ENCODE measurements at places on chromosomes 1 and 21.

- no peak for DNase-seq
Observed at GRCh38 chr1:180112984-180113647, 41.6 kb upstream of the QSOX1 start.

GRCh38 chr1:194369060-194369459 is 1182.6 kb upstream of the B3GALT2 start:
- DNase-seq, result peak; percentile 67

- no peak for DNase-seq
Observed at GRCh38 chr1:107535091-107535490, 394.3 kb downstream of the NTNG1 start.

DNA sequence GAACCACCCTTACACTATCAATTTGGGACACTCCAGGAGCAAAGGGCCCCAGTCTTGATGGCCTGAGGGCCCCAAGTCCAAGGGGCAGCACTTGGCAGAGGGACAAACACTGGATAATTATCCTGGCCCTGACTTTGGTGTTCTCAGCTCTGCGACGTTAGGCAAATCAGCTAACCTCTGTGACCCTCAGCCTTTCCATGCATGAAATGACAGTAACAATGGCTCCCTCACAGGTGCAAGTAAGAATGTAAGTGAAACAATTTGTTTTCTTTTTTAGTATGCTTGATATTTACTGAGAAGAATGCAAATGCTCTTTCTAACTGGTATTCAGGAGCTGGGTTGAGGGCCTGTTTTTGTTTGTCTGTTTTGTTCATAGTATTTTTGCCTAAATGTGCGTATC is 61.6 kb upstream of the PRDX6 start:
- DNase-seq, result no peak

GRCh38 chr1:244645890-244646289 is 7.0 kb upstream of the DESI2 start:
- DNase-seq, result no peak

- peak; percentile 33 for DNase-seq
Observed at GRCh38 chr21:14901482-14901958, 163.3 kb downstream of the NRIP1 start.

DNA sequence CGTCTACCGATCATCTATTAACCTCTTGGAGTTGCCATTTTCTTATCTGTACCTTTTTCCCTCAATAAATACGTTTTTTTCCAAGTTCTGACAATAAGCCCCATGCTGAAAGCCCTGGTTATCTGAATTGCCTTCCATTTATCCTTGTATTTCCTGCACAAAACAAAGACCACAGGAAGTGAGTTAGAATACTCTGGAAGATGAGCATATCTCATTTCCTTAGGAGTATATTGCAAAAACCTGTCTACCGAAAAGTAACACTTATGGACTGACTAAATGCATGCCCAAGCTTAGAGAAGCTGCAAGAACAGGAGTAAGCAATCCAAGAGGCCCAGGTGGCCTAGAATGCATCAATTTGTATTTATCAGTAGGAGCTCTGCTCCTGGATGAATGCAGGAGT is 39.9 kb downstream of the DIRAS3 start:
- no peak for DNase-seq

DNA sequence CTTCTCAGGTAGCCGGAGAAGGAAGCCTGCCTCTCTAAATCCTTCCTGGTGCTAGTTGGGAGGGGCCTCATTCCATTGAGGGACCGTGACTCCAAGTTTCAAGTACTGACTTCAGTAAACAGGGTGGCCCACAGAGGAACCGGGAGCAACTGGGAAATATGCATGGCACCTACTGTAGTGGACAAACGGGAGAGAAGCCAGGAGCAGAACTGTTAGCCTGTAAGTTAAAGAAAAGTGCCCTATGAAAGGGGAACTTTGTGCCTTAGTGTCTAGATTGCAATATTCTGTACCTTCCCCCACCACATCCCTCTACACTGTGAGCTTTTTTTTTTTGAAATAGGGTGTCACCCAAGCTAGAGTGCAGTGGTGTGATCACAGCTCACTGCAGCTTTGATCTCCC is 33.2 kb upstream of the KANK4 start:
- no peak for DNase-seq
